Esophagus mucosa (tissue), 1 donor: ENCODE measurements at places on chromosomes 3 and 15. TPM values are rescaled to one million over a fixed set of nuclear protein-coding genes. Genes with fewer than 3 reads are reported as not detected.

TGM4 gene
- not detected for total RNA-seq

DNA sequence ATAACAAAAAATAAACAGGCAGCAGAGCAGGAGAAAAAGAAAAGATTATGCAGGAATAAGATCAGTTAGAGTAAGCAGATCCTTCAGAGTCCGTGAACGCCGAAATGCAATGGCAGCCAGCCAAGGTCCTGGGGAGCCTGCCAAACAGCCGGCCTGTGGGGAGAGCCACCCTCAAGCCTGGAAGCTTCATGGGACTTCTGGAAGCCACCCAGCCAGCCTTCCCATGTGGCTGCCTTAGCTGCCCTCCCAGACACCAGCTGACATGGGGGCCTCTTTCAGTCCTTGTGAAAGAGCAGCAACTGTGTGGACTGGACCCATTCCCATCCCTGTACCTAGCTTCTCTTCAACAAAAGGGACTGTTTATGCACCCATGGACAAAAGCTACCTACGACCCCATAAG lies 64.9 kb upstream of the RAD18 start:
- ATAC-seq, result no peak

GRCh38 chr3:140760324-140761075 lies 82.6 kb downstream of the TRIM42 start:
- no peak for ATAC-seq

CACNA2D3 gene
- total RNA-seq, result 7.0 TPM

DNA sequence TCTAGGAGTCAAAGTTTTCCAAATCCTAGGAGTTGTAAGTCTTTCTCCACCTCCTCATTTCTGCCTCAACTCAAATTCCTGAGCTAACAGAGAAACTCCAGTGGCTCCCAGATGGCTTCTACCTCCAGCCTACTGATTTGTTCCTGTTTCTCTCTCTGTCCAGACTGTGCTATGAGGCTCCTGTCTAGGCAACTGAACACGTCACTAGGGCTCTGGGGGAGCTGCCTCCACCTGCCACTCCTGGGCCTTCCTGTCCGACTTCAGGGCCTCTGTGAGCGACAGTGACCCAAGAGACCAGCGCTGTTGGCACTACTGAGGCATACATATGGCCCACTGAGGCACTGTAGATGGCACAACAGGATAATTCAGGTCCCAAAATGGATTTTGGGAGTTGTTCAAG lies 71.4 kb downstream of the EXOG start:
- no peak for ATAC-seq

DNA sequence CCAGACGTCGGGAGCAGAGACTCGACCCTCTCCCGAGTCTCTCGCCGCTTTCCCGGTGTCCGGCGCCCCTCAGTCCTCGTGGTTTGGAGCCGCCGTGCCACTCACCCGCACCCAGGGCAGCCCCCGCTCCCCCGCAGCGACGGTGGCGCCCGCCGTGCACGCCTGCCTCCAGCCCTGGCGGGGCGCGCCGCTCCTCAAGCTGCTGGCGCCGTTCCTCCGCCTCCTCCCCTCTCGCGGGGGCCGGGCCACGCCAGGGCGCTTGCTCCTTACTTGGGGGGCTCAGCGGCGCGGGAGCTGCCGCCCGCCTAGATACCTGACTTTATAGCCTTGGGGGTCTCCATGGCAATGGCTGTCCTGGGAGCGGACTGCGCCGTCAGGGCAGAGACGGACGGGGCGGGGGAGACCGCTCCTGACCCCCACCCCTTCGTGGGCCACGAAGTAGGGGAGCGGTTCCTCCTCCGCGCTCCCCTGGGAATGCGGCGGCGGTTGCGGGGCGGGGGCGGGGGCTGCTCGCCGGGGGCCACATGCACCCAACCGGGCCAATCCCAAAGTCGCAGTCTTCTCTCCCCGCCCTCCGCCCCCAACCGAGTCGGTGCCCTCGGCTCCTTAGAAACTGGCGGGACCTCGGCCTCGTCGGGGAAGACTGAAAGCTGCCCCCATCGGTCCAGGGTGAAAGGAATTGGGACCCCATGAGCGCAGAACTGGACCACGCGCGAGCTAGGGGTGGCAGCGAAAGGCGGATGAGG lies at the start of gene ANKRD63:
TSS of gene ANKRD63 (minus strand) at position 196 of the 746 bp plus-strand sequence. CDS start 478 bp downstream, outside the sequence.
- ATAC-seq, result peak; percentile 4

GRCh38 chr3:29004885-29005599 lies 275.8 kb upstream of the RBMS3 start:
- ATAC-seq, result no peak

- no peak for ATAC-seq
These were observed 38.5 kb upstream of the MRPL3 start for GRCh38 chr3:131541288-131541687.

- ATAC-seq, result no peak
These were observed 53.1 kb downstream of the TP63 start for GRCh38 chr3:189684317-189684716.

- ATAC-seq, result no peak
These were observed 278.3 kb downstream of the CHL1 start for GRCh38 chr3:474828-475227.

DNA sequence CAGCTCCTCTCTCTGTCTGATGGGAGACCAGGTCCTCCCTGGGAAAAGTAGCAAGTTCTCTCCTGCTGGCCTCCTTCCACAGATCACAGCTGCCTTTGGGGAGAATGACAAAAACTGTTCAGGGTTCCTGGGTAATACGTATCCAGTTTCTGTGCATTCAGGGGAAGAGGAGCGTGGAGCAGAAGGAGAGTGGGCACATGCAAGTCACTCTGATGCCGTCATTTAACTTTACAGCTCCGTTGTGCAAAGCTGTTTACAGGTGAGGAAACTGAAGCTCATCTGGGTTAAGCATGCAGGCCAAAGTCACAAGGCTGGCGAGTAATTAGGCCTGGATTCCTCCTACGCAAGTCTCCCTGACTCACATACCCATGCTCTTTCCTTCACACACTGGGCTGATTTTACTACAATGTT lies 7.5 kb upstream of the TM4SF1 start:
- peak; percentile 65 for ATAC-seq

GRCh38 chr3:136862617-136863322 lies 762 bp downstream of the NCK1 start:
- peak; percentile 56 for ATAC-seq

DNA sequence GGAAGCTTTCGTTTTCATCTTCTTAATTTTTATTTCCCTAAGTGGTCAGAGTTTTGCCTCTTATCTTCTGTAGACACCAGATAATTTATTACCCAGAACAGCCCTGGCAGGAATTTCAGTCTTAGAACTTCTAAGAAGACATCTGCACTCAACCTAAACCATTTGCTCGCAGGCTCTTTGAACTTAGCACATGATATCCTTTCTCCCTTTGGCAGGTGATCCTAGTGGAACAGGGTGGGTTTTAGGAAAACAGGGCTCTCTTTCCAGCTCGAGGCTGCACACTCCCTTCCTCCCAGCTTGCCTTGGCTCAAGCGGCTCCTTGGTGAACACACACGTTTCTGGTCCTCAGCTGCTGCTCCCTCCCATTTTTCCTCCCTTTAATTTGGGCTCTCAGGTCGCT lies 116.5 kb downstream of the THSD4 start:
- ATAC-seq, result no peak

- ATAC-seq, result no peak
These were observed 346.3 kb upstream of the MDFIC2 start for GRCh38 chr3:70658513-70659310.

- no peak for ATAC-seq
These were observed 60.4 kb downstream of the CACNA2D2 start for GRCh38 chr3:50442945-50443579.

TMEM207 gene
- not detected for total RNA-seq

DNA sequence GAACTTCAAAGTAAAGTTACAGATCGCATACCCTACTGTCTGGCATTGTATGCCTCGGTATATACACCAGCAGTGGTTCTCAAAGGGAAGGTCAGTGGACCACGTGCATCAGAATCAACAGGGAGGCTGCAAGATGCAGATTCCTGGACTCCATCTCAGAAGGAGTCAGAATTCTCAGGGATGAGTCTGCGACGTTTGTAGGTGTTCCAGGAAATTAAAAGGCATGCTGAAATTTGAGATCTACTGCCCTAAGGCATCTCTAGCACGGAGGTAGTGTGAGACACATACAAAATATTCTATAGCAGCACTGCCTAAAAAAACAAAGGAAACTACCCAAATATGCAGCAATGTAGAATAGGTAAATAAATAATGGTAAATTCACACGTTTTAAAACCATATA lies 136.8 kb upstream of the BNIP2 start:
- no peak for ATAC-seq

GRCh38 chr15:63388511-63388910 lies 6.9 kb upstream of the CA12 start:
- peak; percentile 33 for ATAC-seq

GRCh38 chr3:102511168-102511567 lies 76.4 kb downstream of the ZPLD1 start:
- no peak for ATAC-seq

PLCH1 gene
- total RNA-seq, result 0.40 TPM
